Thoracic aorta (tissue), 2 donors: ENCODE measurements at places on chromosomes 12 and 14. TPM values are rescaled to one million over a fixed set of nuclear protein-coding genes. Genes with fewer than 3 reads are reported as not detected.

GRCh38 chr12:4143896-4144295 lies 129.7 kb upstream of the CCND2 start:
- DNase-seq = no peak

GRCh38 chr14:54104601-54105145 lies 148.0 kb upstream of the BMP4 start:
- DNase-seq = no peak

- no peak for DNase-seq
Observed at GRCh38 chr12:124827588-124828184, 36.0 kb downstream of the SCARB1 start.

DNA sequence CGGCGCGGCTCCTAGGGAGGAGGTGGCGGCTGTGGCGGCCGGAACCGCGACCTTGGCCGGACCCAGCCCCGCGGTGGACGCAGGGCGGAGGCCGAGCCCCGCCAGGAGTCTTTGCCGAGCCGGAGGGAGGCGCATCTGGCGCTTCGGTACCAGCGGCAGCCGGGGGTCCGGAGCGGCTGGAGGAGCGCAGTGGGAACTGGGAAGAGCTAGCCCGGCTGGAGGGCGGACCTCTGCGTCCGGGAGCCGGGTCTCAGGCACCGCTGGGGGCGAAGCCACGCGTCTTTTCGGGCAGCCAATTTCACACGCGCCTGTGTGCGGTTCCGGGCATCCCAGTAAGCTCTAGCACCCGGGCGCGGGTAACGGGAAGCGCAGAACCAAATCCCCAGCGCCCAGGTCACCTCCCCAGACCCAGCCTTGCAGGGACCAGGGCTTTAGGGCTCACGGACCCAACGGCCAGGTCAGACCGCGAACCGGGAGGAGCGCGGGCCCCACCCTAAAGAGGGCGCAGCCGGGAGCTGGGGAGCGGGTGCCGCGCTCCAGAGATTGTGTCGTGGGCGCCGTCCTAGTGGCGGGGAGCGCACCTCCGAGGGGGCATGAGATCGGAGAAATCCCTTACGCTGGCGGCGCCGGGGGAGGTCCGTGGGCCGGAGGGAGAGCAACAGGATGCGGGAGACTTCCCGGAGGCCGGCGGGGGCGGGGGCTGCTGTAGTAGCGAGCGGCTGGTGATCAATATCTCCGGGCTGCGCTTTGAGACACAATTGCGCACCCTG lies 89.4 kb downstream of the GALNT8 start:
- DNase-seq = no peak

GRCh38 chr12:108403952-108404351 lies 64.8 kb upstream of the CMKLR1 start:
- no peak for DNase-seq

- no peak for DNase-seq
Observed at GRCh38 chr14:104331871-104332605, 193.7 kb downstream of the KIF26A start.

DNA sequence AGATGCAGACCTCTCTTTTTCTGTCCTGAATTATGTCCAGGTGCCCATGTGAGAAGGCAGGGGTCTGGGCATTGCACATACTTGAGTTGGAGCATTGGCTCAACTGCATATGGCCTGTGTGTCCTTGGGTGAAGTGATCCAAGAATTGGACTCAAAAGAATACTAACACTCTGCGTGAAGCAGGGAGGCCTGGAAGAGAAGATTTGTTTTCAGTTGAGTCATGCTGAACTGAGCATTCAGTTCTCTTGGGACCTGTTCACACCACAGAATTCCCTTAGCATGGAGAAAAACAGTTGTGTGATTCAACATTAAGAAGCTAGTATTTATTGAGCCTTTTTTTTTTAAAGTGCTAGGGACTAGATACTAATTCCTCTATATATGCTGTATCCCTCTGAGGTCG lies 164.7 kb upstream of the TBX3 start:
- no peak for DNase-seq

- DNase-seq = no peak
Observed at GRCh38 chr12:47698055-47698454, 7.8 kb downstream of the RPAP3 start.

GRCh38 chr12:46402941-46403718 lies 30.6 kb upstream of the SLC38A2 start:
- no peak for DNase-seq

- DNase-seq = no peak
Observed at GRCh38 chr14:67536087-67536486, 3.0 kb downstream of the PLEKHH1 start.

GRCh38 chr12:25759752-25760151 lies 198.7 kb upstream of the RASSF8 start:
- no peak for DNase-seq

- no peak for DNase-seq
Observed at GRCh38 chr12:96194971-96195844, 1.0 kb downstream of the ELK3 start.

GRCh38 chr12:3820122-3820521 lies 53.1 kb downstream of the PARP11 start:
- no peak for DNase-seq

- no peak for DNase-seq
Observed at GRCh38 chr12:124995200-124995961, 1.9 kb downstream of the BRI3BP start.

- no peak for DNase-seq
Observed at GRCh38 chr12:38501991-38502390, 185.4 kb downstream of the ALG10B start.

Gene TTC6
- total RNA-seq = not detected

Gene RNASE3
- total RNA-seq = not detected

Gene KRT84
- not detected for total RNA-seq

Gene RPS26
- total RNA-seq = 1,114 TPM

Gene KLRD1
- total RNA-seq = 1.9 TPM

Gene KCNH5
- not detected for total RNA-seq

Gene CD27
- 4.7 TPM for total RNA-seq

Gene CLEC14A
- 31.4 TPM for total RNA-seq
